ENCODE measurements at places on chromosomes 3 and 15. TPM values are rescaled to one million over a fixed set of nuclear protein-coding genes. Genes with fewer than 3 reads are reported as not detected.

Gene ZNF80
- not detected for total RNA-seq

Gene CASR
- not detected for total RNA-seq

GRCh38 chr3:134064081-134064480 lies 34.4 kb upstream of the SLCO2A1 start:
- no peak for DNase-seq

Gene CYP1A1
- total RNA-seq, result 89.4 TPM

Gene CLSTN2
- 0.17 TPM for total RNA-seq

Gene KCNMB2
- not detected for total RNA-seq

Measured in dermis blood vessel endothelial cell (primary cell).